ENCODE measurements at places on chromosomes 11 and 22. TPM values are rescaled to one million over a fixed set of nuclear protein-coding genes. Genes with fewer than 3 reads are reported as not detected.

Gene NXPE1
- polyA plus RNA-seq: not detected

Gene BIRC3
- 3.5 TPM for polyA plus RNA-seq

Gene KRTAP5-2
- not detected for polyA plus RNA-seq

Gene ROM1
- polyA plus RNA-seq: 5.7 TPM

Gene HEPACAM
- polyA plus RNA-seq: 0.08 TPM

Gene HTR3B
- 0.13 TPM for polyA plus RNA-seq

Gene BDNF
- polyA plus RNA-seq: 0.31 TPM

Gene UCP3
- 5.2 TPM for polyA plus RNA-seq

DNA sequence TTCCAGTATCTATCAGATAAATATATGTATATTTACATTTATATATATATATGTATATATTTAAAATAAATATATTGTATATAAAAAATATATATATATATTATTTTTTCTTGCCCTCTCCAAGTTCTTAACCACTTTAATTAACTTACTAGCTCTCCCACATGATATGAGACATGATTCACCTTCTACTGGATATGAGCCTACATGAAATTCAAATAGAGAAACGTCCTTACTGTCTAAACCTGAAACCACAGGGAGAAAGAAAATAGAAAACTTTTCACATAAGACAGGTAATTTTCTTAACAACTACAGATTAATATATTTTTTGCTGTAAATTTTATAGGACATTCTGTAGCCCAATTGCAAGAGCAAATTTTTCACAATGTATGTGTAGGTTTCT lies 391.6 kb downstream of the ETS1 start:
- DNase-seq: no peak

DNA sequence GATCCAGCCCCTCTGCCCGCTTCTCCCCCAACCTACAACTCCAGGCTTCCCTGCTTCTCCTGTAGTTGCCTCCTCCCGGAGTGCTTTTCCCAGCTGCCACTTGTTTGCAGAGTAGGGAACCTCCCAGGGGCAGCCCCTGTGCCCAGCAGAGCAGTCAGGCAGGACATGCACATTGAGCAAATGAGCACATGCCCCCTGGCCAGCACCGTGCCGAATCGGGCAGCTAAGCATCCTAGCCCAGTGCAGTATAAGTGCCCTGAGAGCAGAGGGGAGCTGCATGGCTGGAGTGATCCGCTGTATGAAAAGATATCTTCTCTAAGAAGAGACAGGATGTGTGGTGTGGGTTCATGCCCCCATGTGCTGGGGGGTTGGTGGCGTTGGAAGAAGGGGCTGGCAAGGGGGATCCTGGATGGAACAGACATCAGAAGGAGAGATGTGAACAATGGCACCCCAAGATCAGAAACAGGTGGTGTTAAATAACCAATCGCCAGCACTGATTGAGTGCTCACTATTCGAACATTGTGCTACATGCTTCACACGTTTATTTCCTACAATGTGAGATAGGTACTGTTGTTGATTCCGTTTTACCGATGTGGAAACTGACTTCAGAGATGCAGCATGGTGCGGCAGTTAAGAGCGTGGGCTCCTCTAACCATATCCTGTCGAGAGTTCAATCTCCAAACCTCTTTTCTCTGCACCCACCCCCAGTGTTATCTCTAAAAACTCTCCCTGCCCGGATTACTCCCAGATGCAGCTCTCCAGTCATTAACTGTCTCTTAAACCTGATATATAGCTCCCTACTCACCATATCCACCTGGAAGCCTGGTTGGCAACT lies 1.2 kb downstream of the AIP start:
- DNase-seq: no peak

DNA sequence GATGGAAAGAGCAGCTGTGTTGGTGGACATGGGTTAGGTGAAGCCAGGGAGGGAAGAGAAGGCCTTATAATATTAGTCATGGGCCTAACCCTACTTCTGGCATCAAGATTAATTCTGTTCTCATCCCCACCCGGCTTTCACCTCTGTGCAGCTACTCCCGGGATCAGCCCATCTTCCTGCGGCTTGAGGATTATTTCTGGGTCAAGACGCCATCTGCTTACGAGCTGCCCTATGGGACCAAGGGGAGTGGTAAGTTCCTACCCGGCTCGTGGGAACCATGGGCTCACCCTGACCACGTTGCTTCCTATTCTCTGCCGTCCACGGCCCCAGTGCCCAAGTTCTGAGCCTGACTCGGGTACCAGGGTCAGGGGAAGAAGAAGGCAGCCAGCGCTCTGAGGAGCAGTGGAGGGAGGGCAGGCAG lies 51.6 kb downstream of the ST3GAL4 start:
- DNase-seq: no peak

DNA sequence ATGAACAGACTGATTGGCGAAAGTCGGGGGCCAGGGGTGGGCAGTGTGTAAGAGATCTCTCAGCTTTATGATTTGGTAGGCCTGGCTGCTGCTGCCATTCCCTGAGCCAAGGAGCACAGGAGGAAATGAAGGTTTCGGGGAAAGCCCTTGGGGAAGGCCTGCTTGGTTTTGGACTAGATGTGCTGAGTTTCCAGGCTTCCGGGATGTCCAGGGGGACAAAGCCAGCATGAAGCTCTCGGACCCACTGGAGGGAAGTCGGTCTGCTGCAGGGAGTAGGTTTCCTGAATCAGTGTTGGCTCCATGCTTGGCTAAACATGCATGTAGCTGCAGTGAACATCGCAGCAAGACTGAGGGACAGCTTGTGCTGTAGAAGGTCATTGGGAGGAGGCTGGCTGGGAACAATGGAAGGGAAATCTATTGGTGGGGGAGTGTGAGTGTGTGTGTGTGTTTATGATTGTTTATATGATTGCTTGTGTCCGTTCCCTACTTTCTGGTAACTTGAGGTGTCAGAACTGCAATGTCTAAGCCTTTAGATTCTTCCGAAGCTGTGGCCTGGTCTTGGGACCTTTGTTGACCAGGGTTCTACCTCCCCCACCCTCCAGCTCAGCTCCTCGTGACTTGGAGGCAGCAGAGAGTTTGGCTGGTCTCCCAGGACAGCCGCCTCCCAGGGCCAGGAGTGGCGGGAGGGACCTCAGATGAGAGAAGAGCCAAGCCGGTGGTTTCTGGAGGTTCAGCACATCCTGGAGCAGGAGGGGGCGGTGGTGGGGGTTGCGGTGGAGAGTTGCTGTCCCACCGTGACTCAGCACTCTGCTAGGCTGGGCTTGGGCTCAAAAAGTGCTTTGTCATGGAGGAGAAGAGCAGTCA lies 4.0 kb upstream of the FTH1 start:
- DNase-seq: peak; percentile 89

DNA sequence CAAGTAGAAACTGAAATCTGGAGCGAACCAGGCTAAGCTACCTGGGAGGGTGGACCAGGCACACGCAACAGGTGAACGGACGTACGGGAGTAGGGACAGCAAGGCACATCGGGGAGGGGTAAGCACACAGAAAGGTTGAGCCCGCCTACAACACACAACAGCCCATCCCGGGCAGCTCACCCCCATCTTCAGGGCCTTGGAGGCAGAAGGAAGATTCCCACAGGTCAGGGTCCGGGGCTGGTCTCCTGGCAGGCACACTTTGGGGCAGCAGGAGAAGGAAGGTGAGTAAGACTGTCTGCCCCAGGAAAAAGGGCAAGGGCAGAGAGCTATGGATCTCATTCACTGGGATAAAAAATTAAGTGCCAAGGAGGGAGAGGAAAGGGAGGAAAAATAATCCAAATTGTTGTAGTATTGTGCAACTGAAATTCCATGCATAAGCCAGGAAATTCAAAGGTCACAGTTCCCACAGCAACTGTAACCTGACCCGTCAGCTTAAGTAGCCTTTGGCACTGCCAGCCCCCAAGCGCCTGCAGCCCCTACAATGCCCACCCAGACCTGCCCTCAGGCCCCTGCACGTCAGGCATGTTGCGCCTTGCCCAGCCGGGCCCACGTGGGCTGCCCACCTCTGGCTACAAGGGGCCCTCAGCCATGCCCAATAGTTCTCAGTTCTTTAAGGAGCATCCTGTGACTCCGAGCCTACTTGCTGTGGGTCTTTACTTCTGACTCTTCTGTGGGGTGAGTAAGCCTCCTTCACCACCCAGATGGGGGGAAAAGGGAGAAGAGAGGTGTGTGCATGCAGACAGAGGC lies 51.8 kb downstream of the MICAL3 start:
- DNase-seq: peak; percentile 65

GRCh38 chr22:49140911-49141665 lies 686.6 kb downstream of the BRD1 start:
- DNase-seq: no peak

DNA sequence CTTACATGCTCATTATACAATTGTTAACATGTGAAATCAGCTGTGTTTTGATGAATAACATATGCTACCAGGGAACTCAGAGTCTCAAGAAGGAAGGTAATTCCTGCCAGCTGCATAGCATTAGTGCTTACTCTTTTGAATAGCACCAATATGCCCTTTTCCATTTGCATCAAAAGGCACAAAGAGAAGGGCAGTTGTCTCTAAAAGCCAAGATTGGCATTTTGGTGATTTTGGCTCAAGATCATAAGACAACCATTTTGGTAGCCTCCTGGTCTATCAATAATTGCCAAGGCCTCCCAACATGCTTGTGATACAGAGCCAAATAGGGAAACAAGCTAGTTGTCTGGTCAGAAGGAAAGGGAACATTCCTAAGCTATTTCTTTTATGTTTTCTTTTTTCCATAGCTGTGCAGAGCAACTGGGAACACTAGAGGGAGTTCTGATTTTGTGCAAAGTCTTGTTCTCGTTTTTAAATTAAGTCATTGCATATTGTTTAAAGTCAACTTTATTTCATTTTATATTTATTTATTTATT lies 416.7 kb upstream of the CHORDC1 start:
- DNase-seq: no peak

- peak; percentile 75 for DNase-seq
Measured at GRCh38 chr11:1782831-1783724, 19.4 kb upstream of the CTSD start.

DNA sequence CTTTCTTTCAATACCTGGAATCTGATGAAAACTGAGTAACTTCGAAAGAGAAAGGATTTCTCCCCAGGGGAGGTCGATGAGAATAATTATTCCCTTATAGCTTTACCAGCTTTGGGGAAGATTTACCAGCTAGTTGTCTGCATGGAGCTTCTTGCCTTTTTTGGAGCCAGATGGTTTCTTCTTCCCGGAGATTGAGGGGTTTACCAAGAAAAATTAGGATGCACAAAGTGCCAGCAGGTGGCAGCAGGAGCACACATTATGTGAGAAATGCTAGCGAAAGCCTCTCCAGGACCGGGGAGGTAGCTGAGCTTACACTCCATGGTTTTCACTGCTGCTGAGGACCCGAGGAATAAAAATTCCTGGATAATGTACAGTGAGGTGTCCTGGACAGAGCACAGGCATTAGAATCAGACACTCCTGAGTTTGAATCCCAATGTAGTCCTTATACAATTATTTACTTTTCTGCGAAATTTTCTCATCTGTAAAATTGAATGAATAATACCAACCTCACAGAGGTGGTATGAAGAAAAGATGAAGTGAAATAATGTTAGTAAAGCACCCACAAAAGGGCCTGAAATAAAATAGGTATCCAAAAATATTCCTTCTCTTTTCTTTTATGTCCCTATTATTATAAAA lies 46.0 kb upstream of the PARVA start:
- no peak for DNase-seq

GRCh38 chr11:113241636-113242054 lies 72.7 kb upstream of the TTC12 start:
- no peak for DNase-seq

- DNase-seq: no peak
Measured at GRCh38 chr22:39527481-39527961, 5.0 kb downstream of the RPS19BP1 start.

DNA sequence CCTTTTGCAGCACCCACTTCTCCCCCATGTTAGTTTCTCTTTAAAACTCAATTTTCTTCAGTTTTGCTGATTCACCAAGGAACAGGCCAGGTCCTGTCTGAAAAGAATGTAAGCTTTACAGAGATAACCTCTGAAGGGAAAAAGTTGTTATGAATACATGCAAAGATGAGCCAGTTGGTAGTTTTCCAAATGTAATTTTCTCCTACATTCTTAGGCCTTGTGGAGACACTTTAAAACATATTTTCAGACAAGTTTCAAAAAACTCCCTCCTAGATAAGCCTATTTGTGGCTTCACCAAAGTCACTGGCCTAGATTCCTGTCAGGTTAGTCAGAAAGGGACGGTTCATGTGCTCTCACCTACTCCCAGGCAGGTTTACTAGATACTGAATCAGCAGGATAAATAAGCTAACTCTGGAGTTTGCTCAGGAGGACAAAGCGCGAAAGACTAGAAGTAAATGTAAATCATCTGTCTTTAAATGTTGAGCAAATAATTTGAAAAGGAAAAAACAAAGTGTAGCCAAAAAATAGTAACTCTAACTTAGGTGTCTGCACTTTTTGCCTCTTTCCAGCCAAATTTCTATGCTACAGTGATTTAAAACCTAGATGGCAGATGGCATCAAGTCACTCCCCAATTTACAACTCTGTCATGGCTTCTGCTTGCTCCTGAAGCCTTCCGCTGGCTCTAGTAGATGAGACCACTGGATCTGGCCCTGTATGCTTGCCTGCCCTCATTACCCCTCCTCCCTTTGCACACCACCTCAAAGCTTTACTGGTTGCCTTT lies 4.9 kb upstream of the ATP6V1E1 start:
- DNase-seq: no peak

- DNase-seq: no peak
Measured at GRCh38 chr11:28962502-28962901, 854.3 kb downstream of the METTL15 start.

DNA sequence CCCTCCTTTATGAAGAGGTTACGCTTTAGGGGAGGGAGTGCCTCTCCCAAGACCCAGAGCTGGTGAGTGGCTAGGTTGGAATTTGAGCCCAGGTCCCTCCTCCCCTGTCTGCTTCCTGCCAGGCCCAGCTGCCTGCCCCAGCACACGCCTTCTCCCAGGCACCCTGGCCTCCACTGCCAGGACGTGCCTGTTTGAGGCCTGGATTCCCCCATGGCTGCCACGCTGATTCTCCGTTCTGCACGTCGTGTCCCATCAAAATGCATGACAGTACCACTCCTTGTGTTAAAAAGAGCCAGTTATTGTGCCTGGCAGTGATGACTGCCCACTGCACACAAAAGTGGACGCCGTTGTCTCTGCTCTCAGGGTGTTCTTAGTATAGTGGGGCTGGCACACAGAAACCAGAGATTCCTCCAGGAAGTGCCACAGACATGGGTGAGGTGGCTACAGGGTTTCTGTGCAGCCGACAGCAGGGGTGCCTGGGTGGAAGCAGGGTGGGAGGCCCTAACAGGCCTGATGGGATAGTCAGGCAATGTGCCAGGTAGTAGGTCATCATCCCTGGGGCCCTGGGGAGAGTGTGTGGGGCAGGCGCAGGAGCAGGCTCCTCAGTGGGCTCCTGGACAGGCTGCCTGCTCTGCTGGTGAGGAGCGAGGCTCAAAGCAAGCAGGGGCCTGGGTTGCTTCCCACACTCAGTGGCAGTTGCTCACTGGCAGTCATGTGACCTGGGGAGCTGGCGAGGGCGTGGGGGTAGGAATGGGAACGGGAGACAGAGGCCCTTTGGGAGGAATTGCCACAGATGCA lies 24.2 kb downstream of the MED15 start:
- DNase-seq: no peak

Data from left lung (tissue), 14 donors.